ENCODE measurements at places on chromosomes 1 and 21. TPM values are rescaled to one million over a fixed set of nuclear protein-coding genes. Genes with fewer than 3 reads are reported as not detected.

DNA sequence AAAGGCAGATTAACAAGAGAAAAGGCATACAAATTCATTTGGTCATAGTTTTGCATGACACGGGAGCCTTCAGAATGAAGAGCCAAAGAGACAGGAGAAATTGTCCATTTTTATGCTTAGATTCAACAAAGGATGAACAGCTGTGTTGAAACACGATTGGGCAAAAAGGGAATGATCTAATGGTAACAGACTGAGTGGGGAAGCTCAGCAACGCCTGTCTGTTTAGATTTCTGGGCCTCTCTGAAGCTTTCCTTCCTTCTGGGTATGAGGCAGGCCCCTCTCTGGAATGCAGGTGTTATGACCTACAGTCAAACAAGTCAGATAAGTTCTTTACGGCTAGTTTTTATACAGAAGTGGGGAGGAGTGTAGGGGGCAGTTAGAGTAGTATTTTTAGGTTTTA is 154.6 kb downstream of the RGS7 start:
- H3K27me3 ChIP-seq = no peaks in the 10 kb centered on the region
- H3K4me3 ChIP-seq = no peak overlapping the region
- H3K27ac ChIP-seq = no peak overlapping the region
- no peaks in the 10 kb centered on the region for H3K4me1 ChIP-seq
- H3K36me3 ChIP-seq = no peaks in the 10 kb centered on the region

GRCh38 chr1:98706173-98706843 is 44.8 kb downstream of the SNX7 start:
- no peak for DNase-seq
- peaks cover 20% of the 10 kb centered on the region for H3K36me3 ChIP-seq
- no peaks in the 10 kb centered on the region for H3K27me3 ChIP-seq
- H3K27ac ChIP-seq = no peak overlapping the region

DNA sequence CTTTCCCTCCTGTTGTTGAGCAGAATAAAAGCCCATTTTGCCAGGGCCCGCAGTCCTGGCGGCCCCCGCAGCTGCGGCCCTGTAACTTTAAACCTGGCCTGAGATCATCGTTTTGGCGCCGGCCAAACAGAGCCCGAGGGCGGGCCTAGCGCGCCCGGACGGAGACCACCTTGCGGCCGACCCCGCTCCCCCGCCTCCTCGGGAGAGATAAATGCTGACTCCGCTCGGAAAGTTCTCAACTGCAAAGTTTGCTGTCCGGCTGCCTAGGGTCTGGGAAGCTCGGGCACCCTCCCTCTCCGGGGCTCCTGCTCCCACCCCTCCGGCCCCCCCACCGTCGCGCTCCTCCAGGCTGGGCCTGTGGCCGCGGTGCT is at the start of gene PDPN:
Gene PDPN (plus strand): TSS at position 238 of the 371 bp plus-strand sequence. CDS start 202 bp downstream, outside the sequence.
- H3K4me3 ChIP-seq = peak within 1 kb of the TSS; percentile 56
- H3K27ac ChIP-seq = peak within 1 kb of the TSS; percentile 75
- no peak for DNase-seq

DNA sequence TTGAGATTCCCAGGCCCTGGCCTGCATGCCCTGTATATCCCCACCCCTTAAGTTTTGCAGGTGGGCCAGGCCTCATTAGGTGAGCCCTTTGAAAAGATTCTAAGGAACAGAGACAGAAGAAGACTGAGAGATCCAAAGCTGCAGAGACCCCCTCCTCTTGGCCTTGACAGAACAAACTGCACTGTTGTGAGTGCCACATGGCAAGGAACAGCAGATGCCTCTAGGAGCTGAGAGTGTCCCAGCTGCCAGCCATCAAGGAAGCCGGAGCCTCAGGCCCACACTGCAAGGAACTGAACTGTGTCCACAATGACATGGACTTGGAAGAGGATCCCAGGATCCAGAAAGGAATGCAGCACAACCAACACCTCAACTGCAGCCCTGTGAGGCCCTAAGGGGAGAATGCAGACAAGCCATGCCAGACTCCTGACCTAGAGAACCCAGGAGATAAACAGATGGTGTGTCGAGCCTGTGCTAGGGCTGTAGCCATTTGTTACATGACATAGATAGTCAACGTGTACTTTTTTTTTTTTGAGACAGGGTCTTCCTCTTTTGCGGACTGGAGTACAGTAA is 182.7 kb downstream of the AJAP1 start:
- H3K4me3 ChIP-seq = no peak overlapping the region
- no peak for DNase-seq
- no peak overlapping the region for H3K27ac ChIP-seq
- no peaks in the 10 kb centered on the region for H3K27me3 ChIP-seq

- H3K27ac ChIP-seq = no peak overlapping the region
- H3K36me3 ChIP-seq = no peaks in the 10 kb centered on the region
- DNase-seq = no peak
- H3K4me1 ChIP-seq = peaks cover 12% of the 10 kb centered on the region
- no peaks in the 10 kb centered on the region for H3K27me3 ChIP-seq
Measured at GRCh38 chr1:101137144-101138126, 99.4 kb upstream of the S1PR1 start.

GRCh38 chr1:22350171-22350923 is 101.3 kb upstream of the ZBTB40 start:
- no peak overlapping the region for H3K27ac ChIP-seq
- DNase-seq = no peak
- H3K4me1 ChIP-seq = peaks cover 17% of the 10 kb centered on the region

DNA sequence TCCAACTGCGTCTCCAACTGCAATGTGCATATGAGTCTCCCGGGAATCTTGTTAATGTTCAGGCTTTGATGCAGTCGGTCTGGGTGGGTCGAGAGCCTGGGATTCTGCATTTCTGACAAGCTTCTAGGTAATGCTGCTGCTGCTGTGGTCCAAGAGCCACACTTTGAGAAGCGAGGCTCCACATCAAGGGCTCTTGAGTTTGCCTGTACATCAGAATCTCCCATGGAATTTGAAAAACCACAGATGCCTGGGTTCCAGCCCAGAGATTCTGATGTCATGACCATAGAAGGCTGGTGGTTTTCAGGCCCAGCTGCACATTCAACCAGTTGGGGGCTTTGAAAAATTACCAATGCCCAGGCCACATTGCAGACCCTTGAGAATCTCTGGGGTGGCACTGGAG is 93.9 kb upstream of the TARDBP start:
- no peak overlapping the region for H3K27ac ChIP-seq
- no peaks in the 10 kb centered on the region for H3K4me1 ChIP-seq
- no peak for DNase-seq
- no peaks in the 10 kb centered on the region for H3K27me3 ChIP-seq
- H3K36me3 ChIP-seq = no peaks in the 10 kb centered on the region
- H3K4me3 ChIP-seq = no peak overlapping the region

DNA sequence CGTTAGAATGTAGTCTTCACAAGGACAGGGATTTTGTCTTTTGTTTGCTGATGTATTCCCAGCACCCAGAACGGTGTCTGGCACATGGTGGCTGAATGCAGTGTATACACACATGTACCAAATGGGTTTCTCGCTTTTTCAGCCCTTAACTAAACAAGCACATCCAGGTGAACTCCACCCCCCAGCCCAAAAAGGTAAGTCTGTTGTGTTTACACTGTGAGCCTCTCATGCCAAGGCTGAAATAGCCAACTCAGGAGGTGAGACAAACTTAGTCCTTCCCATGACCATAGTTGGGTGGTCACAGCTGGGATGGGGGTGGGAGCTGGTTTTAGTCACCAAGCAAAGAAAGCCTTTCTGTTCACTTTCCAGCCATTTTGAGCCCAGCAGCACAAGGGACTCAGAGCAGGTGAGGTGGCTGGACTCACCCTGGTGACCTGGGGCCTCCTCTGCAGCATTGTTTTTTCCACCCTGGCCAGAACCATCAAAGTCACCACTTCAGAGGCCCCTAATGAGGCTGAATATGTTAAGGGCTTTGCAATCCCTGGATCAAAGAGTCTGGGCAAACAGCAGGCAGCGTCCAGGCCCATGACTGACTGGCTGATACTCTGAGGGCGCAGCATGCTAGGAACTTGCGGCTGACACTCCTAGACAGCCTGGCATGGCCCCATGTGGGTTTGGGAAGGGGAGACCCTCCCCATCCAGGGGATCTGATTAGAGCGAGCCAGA is 8.7 kb downstream of the TENT5B start:
- peaks cover 28% of the 10 kb centered on the region for H3K36me3 ChIP-seq
- peak overlapping the region; percentile 95 for H3K27ac ChIP-seq
- H3K27me3 ChIP-seq = no peaks in the 10 kb centered on the region
- no peak overlapping the region for H3K4me3 ChIP-seq
- DNase-seq = no peak

DNA sequence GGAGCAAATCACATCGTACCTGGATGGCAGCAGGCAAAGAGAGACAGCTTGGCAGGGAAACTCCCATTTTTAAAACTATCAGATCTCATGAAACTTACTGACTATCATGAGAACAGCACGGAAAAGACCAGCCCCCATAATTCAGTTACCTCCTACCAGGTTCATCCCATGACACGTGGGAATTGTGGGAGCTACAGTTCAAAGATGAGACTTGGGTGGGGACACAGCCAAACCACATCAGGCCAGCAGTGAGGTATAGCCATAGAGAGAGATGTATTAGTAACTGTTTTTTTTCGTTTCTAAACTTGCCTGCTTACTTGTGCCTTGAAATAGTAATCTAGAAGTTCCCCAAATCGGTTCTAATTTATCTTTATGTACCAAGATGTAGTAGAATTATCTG is 48.9 kb downstream of the AK4 start:
- no peak overlapping the region for H3K27ac ChIP-seq
- no peak overlapping the region for H3K4me3 ChIP-seq
- DNase-seq = no peak
- no peaks in the 10 kb centered on the region for H3K27me3 ChIP-seq

DNA sequence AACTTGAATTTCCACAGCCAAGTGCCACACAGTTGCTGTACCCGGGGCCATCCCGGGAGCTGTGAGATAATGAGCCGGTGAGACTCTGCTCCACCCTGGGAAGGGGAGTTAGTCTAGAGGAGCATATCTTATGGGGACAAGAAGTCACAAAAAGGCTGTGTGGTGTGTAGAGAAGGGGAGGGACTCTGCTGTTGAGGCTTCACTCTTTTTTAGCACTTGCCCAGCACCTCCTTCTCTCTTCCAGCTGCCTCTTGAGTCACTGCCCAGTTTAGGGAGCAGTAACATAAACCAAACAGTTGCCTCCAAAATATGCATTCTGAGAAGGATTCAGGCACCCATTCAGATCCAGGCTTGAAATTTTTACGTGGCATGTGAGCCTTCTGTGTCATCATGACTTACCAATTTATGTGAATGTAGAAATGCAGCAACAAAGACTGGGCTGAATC is 744 bp upstream of the WDR26 start:
- H3K4me1 ChIP-seq = peaks cover 28% of the 10 kb centered on the region
- H3K27me3 ChIP-seq = no peaks in the 10 kb centered on the region
- peak overlapping the region; percentile 91 for H3K4me3 ChIP-seq
- DNase-seq = no peak
- peaks cover 11% of the 10 kb centered on the region for H3K36me3 ChIP-seq

- H3K36me3 ChIP-seq = no peaks in the 10 kb centered on the region
- H3K4me1 ChIP-seq = peaks cover 18% of the 10 kb centered on the region
- DNase-seq = no peak
- H3K27me3 ChIP-seq = no peaks in the 10 kb centered on the region
- H3K4me3 ChIP-seq = no peak overlapping the region
Measured at GRCh38 chr1:155279268-155279667, 2.0 kb downstream of the HCN3 start.

DNA sequence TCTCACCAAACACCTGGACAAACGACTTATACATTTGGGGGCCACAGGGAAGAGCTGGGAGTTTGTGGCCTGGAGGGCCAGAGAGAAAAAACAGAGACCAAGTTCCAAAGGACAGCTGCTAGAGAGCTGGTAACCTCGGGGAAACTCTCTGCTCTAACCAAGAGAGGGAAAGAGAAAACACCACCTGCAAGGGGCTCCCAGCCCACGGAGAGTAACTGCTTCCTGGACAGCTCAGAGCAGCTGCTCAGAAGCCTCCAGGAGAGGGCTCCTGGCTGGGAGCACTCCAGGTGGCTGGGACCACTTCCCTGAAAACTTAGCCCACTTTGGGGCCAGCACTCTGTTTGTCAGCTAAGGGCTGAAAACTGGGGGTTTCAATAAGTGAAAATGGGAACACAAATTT is 154.8 kb upstream of the GRIK3 start:
- DNase-seq = no peak
- no peak overlapping the region for H3K27ac ChIP-seq
- no peaks in the 10 kb centered on the region for H3K4me1 ChIP-seq
- no peaks in the 10 kb centered on the region for H3K36me3 ChIP-seq
- H3K4me3 ChIP-seq = no peak overlapping the region
- no peaks in the 10 kb centered on the region for H3K27me3 ChIP-seq

GRCh38 chr21:38743772-38744529 is 61.8 kb upstream of the ETS2 start:
- H3K27me3 ChIP-seq = no peaks in the 10 kb centered on the region
- no peak for DNase-seq
- H3K4me3 ChIP-seq = no peak overlapping the region
- H3K36me3 ChIP-seq = no peaks in the 10 kb centered on the region
- no peak overlapping the region for H3K27ac ChIP-seq

GRCh38 chr1:35894183-35894582 is 11.2 kb downstream of the AGO1 start:
- no peak overlapping the region for H3K27ac ChIP-seq
- no peaks in the 10 kb centered on the region for H3K4me1 ChIP-seq
- H3K27me3 ChIP-seq = no peaks in the 10 kb centered on the region
- peaks cover 61% of the 10 kb centered on the region for H3K36me3 ChIP-seq
- no peak for DNase-seq
- H3K4me3 ChIP-seq = no peak overlapping the region

DNA sequence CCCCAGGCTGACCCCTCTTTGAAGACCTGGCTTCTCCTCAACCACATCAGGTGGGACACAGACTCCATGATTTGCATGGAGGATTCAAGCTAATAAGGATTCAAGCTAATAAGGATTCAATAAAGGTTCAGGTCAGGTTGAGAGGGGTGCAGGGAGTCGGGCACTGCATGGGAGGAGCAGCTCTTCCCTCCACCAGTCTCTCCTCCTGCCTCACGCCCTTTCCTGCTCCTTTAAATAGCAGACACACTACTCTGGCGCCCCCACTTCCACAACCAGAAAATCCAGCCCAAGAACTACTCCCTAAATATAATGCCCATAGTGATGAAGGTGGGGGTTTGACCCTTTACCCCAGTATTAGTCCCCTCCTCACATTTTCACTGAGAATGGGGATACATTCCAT is 7.1 kb downstream of the MEX3A start:
- no peaks in the 10 kb centered on the region for H3K36me3 ChIP-seq
- H3K27ac ChIP-seq = no peak overlapping the region
- no peak overlapping the region for H3K4me3 ChIP-seq
- H3K4me1 ChIP-seq = peaks cover 25% of the 10 kb centered on the region
- no peaks in the 10 kb centered on the region for H3K27me3 ChIP-seq

DNA sequence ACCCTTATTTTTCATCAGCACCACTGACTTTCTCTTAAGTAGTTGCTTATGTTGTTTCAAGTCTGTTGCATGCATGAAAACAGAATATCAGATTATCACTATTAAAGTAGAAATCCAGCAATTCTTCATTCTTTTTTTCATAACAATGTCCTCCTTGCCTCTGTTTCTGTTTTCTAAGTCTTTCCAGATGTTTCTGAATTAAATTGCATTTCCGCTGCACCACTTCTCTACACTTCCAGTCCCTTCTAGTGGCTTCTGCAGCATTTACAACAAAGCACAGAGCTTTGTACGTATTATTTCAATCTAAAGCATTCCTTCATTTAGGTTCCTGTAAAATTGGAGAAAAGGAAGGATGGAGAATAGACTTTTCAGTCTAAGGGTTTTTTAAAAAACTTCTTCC is 42.4 kb downstream of the PATJ start:
- H3K36me3 ChIP-seq = peaks cover 28% of the 10 kb centered on the region
- no peak overlapping the region for H3K27ac ChIP-seq
- DNase-seq = no peak

CD84 gene
- total RNA-seq = 2.7 TPM

CLEC20A gene
- total RNA-seq = not detected

GABRD gene
- total RNA-seq = not detected

CCDC185 gene
- total RNA-seq = not detected

RGS13 gene
- 4.3 TPM for total RNA-seq

CCDC30 gene
- total RNA-seq = 4.1 TPM

PLXNA2 gene
- 29.1 TPM for total RNA-seq

PGLYRP4 gene
- total RNA-seq = not detected

All from esophagus muscularis mucosa (tissue), 4 donors.